ENCODE measurements at places on chromosomes 2 and 18.

- DNase-seq = no peak
These were observed 60.0 kb downstream of the TDRD15 start for GRCh38 chr2:21183726-21184125.

GRCh38 chr2:74735009-74735408, 81.0 kb downstream of the SEMA4F start:
- no peak for DNase-seq

DNA sequence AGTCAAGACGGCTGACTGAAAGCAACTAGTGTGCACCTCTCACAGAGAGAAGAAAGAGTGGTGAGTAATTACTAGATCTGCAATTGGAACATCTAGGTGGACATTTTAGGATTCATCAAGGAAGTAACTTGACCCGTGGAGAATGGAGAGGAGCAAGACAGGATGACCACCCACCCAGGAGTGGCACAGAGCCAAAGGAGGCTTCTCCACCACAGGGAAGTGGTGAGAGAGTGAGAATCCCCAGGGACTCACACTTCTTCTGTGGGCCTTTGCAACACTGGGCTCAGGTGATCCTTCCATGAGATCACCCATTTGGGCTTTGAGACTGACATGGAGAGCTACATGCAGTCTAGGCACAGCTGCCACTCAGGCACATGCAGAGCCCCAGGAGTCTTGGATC, 132.8 kb upstream of the GALNT5 start:
- no peak for DNase-seq

DNA sequence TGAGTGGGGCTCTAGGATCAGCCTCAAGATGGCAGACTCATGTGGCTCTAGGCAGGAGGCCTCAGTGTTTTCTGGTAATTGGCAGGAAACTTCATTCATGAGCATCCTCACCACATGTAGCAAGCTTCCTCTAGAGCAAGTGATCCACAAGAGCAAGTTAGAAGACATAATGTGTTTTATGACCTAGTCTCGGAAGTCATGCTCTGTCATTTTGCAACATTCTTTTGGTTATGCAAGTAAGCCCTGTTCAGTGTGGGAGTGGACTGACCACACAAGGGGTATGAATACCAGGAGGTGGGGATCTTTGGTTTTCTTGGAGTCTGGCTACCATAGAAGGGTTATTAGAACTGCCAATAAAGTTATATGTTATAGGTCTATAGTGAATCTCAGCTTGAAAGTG, 66.8 kb upstream of the STK39 start:
- DNase-seq = no peak

DNA sequence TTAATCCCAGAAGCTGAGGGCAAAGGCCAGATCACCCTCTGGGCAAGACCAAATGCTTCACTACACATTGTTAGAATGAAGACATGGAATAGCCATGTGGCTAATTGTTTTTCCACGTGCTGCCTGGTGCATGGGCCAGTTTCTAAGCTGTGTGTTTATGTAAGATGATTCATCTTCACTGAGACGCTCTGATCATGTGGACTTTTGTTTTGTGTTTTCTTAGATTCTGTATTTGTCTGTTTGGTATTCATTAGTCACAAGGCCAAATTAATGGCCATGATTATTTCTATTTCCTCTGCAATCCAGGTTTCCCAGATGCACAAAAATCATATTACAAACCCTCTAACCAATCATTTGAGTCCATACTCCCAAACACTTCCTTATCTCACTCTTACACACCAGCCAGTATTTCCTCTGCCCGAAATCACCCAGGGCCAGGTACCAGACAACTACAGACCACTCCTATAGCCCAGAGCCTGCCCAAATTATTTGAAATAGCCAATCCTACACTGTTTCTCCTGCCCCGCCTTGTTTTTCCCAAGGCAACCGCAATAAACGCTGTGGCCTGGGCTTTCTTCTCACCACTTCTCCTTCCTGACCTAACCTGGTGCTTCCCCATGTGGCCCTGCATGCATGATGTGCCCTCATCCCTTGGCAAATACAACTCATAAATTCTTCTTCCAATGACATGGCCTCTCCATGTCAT, 94.2 kb upstream of the SP3 start:
- no peak for DNase-seq

DNA sequence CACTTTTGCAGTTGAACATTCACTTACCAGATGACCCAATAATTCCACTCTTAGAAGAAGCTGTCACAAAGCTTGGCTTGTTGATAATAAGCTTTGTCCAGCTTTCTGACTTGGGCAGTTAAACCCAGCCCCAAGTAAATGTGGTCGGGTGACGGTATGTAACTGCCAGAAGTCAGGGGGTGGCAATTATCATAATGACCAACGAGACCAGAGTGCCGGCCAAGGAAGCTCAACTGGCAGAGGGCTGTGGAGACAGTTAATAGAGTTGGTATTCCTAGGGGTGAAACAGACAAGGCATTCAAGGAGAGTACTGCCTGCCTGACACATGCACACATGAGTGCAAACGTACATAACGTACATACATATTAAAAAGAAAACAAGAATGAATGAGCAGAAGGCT, 116.7 kb downstream of the EIPR1 start:
- DNase-seq = no peak

GRCh38 chr18:45627204-45627526, 11.9 kb downstream of the SLC14A2 start:
- DNase-seq = no peak

DNA sequence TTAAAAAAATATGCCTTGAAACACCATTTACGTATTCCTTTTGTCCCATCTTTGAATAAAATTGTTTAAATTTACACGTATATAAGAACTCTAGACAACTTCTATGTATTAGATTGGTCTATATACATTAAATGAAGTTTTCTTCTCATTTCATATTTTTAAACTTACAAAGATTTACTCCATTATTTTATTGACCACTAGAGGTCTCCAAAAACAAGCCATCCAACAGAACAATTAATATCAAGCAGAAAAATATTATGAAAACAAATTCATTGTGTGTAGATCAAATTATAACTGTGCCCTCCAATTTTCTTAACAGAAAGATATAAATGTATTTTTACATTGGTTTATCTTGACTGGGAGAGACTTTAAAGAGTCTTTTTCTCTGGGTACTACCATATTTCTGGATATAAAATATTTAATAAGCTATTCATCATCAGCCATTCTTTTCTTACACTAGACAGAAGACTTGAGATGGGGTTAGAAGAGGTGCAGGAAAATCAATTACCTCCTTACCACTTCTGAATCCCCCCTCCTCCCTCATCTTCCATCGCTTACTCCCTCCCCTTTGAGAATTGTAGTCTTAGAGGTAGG, 66.5 kb downstream of the DPP4 start:
- no peak for DNase-seq

DNA sequence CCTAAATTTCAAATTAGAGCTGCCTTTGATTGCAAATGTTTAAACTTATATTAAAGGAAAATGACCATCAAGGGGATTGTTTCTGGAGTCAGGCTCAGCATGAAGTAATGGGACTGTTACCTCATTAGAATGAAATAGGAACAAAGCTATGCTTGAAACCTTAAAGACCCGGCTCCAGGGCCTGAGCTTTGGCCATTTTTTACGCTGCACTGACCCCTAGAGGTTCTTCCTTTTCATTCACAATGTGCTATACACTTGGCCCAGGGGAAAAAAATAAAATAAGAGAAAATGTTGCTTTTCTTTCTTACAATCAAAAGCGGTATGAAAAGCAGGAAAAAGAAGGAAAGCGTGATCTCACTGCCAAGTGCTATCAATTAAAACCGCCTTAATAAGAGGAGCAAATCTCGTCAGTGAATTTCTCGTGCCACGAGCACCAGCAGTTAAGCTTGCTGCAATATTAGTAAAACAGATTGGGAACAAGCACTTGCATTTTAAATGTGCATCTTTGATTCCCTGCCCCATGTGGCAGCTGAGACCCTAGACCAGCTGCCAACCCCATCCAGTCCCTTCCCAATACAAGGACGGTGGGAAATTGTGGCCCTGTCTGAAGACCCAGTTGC, 96.6 kb downstream of the MBD2 start:
- no peak for DNase-seq

- DNase-seq = no peak
These were observed 156.8 kb upstream of the TTC39C start for GRCh38 chr18:23857756-23858155.

- DNase-seq = peak; percentile 47
These were observed 410 bp upstream of the TGIF1 start for GRCh38 chr18:3449512-3450011.

GRCh38 chr2:238727585-238728329, 120.1 kb upstream of the TWIST2 start:
- no peak for DNase-seq

- DNase-seq = no peak
These were observed 70.6 kb upstream of the RAB6C start for GRCh38 chr2:129908721-129909373.

DNA sequence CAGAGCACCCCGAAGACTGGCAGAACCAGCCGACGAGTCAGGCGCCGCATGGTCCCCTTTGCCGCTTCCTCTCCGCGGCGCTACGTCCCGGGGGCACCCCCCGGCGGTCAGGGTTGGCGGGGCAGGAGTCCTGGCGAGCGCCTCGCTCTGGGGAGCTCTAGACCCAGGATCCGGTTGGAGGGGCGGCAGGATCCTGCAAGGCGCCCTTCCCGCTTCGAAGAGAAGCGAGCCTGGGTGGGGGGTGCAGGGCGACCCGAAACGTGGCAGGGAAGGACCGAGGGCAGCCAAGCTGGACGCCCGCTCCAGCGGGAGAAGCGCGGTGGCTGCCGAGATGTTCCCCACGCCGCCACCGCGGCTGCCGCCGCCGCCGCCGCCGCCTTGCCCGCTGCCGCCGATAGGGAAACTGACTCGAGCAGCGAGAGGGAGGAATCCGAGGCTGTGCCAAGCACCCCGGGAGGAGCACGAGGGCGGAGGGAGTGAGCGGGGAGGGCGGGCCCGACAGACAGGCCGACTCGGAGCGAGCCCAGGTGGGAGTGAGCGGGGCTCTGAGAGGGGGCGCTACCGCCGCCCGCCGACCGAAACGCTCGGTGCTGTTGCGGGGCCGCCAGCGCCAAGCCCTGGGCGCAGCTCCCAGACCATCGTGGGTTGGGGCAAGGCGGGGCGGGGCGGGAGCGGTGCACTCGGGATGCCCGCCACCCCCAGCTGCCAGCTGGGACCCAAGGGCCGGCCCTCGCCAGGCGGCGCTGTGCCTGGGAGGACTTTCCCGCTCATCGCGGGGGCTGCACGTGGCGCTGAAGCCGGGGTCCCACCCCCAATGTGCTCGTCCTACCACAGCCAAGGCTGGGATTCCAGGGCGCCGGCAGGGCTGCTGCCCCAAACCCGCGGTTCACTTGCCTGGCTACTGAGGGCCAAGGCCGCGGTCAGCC, at the start of gene GALNT14:
Gene GALNT14 (minus strand): TSS at position 404 of the 926 bp plus-strand sequence. CDS start 354 bp downstream, at position 50.
- DNase-seq = peak; percentile 57

- DNase-seq = no peak
These were observed 53.0 kb downstream of the TRIP12 start for GRCh38 chr2:229868794-229869193.

GRCh38 chr2:42035241-42035640, 12.6 kb upstream of the PKDCC start:
- DNase-seq = no peak

- no peak for DNase-seq
These were observed 3.4 kb downstream of the SP9 start for GRCh38 chr2:174338147-174338605.

GRCh38 chr2:47205576-47206141, 50.6 kb upstream of the STPG4 start:
- DNase-seq = no peak

DNA sequence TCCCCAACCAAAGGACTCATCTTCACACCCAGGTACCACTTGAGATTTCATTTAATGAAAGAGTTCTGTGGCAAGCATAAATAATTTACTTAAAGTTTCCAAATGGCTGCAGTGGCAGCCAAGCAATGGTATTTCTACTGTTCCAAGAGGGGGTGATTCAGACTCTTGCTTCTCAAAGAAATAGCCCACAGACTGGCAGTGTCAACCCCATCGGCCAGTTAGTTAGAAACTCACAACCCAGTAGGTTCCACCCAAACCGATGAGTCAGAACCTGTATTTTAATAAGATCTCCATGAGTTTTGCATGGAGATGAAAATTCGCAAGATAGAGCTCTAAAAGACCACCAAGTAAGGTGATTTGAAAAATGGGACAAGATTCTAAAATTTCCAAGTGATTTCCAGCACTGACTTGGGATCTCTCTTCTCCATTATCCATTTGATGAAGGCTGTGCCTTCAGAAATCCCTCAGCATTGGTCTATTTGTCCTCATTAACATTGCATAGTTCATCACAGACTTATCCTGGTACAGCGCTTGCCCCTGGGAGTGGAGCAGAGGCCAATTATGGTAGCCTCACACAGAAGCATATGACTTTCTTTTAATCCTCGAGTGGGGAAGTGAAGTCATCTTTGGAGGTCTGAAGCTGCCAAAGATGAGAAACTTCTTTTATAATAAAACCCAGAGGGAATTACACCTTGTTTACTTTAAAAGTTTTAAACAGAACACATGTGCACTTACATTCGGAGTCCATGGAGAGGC, 361.4 kb upstream of the ID2 start:
- DNase-seq = no peak

DNA sequence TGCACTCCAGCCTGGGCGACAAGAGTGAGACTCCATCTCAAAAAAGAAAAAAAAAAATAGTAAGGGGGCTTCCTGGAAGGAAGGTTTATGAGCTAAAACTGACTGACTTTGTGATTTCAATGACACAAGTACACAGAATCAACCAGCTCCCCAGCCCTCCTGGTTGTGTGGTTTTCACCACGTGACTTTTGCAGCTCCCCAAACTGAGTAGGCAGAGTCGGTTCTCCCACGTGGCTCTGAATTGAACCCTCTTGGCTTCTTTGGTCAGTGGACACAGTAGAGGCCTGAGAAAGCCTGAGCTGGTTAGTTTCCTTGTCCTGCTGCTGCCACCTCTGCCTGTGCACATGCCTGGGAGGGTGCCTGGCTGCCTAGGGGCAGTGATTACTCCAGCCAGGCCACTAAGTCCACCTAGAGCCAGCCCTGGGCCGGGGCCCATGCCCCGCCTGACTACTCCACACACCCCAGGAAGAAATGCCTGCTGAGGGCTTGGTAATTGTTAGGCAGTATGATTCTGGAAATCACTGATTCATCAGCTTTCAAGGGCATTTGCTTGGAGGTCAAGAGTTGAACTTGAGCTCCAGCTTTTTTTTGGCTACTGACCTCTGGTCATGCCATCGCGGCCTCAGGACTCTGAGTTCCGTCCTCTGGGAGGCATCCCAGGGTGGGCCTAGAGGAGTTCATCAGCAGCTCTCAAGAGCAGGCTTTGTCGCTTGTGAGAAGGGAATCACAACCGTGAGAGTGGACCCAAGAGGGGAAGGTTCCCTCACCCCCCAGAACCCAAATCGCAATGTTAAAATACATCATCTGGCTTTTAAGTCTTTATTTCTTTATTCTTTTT, 431.9 kb upstream of the HS6ST1 start:
- DNase-seq = no peak

- no peak for DNase-seq
These were observed 6.8 kb downstream of the SLC19A3 start for GRCh38 chr2:227710986-227711385.

Measured in stimulated activated CD4-positive, alpha-beta T cell treated with anti-CD3 and anti-CD28 coated beads, TNF-alpha, amount 100 ng/mL, for 24 hours (primary cell).